ENCODE measurements at places on chromosomes 3 and 15.

- DNase-seq = no peak
These were observed 1.2 kb downstream of the COX17 start for GRCh38 chr3:119676020-119676419.

- no peak for DNase-seq
These were observed 87.3 kb upstream of the THBS1 start for GRCh38 chr15:39493424-39494067.

GRCh38 chr3:108255131-108255530 is 32.9 kb upstream of the IFT57 start:
- DNase-seq = no peak

DNA sequence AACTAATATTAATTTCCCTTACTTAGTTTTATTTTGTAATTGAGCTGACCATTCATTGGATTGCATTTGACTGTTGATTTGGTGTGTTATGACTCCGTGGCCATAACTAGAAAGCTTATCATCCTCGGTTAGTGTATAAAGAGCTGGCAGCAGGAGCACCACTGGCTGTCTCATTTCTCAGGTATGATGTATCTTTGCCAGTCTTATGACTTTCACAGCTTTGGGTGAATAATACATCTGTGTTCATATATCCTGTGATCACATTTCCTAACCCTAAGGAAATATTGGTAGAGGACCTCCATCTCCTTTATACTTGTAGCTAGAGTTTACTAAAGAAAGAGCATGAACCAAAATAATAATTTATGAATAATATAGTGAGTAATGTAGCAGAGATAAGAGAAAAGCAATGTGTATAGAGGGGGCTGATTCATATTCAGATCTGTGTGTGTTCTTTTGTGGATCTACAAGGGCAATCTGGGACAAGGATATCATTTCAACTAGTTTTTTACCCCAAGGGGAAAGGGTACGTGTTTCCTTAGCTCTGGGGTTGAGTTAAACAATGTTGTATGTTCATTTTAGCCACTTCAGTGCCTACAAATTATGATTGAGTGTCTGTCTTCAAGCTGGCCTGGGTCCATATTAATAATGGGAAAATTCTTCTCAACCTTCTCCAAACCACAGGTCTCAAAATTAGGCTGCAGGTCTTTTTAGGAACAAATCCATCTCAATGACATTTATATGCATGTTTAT is 901.7 kb downstream of the NTRK3 start:
- DNase-seq = no peak

Data from NCI-H2081 treated with DMSO at 0.1 percent for 48 hours (cell line).